ENCODE measurements at places on chromosomes 7 and 10. TPM values are rescaled to one million over a fixed set of nuclear protein-coding genes. Genes with fewer than 3 reads are reported as not detected.

Gene CTAGE4
- 6.0 TPM for total RNA-seq

- no peak for DNase-seq
Observed at GRCh38 chr7:156192921-156193320, 380.7 kb upstream of the SHH start.

- no peak for DNase-seq
Observed at GRCh38 chr7:83467493-83467892, 181.4 kb downstream of the SEMA3E start.

Gene LOXL4
- not detected for total RNA-seq

DNA sequence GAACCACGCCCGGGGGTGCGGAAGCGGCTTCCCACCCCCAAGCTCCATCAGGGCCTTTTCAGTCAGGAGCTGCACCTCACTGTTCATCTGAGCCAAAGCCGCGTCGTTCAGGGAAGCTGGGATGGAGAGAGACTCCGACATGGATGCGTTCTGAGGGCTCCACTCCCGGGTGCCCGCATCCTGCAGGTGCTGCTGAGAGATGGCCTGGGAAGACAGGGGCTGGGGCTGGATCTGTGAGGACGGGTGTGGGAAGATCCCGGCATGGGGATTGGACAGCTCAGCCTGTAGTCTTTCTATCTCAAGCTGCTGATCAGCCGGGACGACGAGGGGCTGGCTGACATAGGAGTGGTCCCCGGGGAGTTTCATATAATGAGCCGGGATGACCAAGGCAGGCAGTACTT, 45.0 kb upstream of the NMT2 start:
- DNase-seq = no peak

DNA sequence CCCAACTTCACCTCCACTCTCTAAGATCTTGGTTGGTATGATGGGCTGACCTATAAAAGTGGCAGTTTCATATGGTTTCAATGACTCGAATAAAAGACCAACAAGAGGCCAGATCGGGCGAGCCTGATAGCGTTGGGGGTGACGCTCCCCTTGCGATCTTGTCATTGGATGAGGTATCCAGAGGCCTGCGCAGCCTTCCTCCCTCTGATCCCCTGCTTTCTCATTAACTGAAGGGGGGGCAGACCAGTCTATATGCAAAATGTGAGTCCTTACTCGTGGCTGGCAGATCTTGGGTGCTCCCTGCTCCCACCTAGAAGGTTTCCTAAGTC, 937 bp upstream of the COBL start:
- DNase-seq = no peak

DNA sequence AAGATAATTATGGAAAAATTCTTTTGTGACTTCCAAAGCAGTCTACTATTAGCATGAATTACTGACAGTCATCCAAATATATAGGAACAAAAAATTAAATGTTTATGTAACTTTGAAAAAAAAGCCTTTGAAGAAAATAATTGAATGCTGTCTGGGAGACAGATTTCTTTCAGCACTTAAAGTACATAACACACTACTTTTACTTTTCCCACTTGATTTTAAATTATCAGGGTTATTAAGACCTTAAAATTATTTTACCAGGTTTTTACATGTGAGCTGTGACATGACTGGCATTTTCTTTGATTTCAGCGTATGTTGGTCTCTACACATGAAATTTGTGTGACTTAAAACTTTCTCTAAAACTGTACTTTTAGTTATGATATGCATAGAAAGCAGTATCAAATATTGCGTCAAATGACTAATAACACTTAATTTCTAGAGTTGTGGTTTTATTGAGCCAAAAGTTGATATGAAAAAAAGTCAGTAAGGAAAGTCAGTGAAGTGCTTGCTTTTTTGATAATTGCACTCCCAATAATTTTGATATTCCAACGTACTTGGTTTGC, 3.1 kb downstream of the PTEN start:
- no peak for DNase-seq

DNA sequence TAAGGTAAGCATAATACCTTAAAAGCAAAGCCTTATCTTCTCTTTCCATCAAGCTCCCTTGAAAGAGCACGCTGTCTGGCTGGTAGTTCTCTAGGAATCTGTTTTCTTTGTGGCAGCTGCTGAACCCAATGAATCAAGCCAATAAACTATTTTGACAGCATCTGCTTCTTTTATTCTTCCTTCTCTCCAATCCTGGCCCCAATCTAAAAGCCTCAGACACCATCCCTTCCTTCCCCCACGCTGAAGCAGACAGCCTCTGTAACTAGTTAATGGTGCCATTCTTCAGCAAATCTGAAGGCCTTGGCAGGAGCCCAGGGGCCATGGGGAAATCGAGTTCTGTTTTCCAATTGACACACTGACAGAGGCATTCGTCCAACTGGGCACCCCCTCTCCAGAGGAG, 186.6 kb upstream of the LYZL1 start:
- no peak for DNase-seq

- no peak for DNase-seq
Observed at GRCh38 chr10:110496553-110497437, 912 bp upstream of the DUSP5 start.

GRCh38 chr10:5018134-5018533, 14.5 kb upstream of the AKR1C2 start:
- no peak for DNase-seq

DNA sequence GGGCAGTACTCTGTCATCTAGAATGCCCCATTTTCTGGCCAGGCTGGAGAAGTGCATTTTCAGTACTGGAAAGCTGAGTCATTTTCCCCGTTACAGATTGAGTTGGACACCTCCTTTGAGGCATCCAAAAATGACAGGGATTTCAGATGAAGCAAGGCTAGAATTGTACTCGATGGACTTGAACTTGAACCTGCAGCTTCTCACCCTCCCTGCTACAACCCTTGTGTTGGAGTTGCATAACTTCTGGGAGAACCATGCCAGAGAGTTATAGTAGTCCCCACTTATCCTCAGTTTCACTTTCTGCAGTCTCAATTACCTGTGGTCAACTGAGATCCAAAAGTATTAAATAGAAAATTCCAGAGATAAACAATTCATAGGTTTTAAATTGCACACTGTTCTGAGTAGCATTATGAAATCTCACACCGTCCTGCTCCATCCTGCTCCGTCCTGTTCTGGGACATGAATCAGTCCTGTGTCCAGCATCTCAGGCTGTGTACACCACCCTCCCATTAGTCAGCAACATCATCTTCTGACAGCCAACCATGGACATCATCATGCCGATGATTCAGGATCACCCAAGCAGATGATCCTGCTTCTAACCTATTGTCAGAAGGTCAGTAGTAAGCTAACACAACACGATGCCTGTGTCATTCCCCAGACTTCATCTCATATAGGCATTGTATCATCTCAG, 363.7 kb downstream of the DPP6 start:
- DNase-seq = no peak

DNA sequence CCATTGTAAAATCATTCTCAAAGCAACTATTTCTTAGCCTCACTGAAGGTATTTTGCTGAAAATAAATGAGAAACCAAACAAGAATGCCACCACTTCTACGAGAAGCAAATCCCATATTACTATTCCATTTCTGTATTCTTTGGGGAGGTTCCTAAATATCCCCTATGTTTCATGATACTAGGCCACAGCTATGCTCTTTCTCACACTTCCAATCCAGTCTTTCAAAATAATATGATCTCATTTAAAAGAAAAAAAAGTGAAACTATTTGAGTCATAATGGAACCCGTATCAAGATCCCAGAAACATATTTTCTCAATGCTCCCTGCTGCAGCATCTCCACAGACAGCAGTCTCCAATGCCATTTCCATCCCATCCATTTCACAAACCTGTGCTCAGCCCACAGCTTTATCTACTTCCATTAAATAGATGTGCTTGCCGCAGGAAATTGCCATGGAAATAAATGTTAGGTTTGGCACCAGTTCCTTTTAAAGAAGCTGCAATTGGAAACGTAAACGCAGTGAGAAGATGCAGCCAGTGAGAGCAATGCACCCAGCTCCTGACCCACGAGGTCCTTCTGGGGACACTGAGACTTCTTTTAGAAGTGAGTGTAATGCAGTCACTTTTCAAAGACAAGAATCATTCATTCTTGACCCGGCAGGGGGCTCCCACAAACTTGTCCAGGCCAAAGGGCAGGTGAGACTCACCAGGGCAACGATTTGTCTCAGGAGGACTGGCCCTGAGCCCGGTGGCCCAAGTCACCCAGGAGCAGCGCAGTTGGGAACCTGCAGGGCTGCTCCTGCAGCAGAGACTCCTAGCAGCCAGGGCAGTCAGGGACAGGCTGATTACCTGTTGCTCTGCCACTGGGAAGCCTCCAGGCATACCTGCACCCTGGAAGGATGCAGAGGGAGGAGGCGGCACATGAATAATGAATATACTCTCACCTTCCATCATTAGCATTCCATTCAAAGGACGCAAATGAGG, 99.6 kb downstream of the C10orf90 start:
- DNase-seq = no peak
